ENCODE measurements at places on chromosomes 5 and 9. TPM values are rescaled to one million over a fixed set of nuclear protein-coding genes. Genes with fewer than 3 reads are reported as not detected.

The SUSD1 gene
- 13.1 TPM for total RNA-seq

The PCDHGB1 gene
- total RNA-seq, result 11.4 TPM

The GABRG2 gene
- not detected for total RNA-seq

The EXD3 gene
- 29.4 TPM for total RNA-seq

The TMEM232 gene
- total RNA-seq, result 13.3 TPM

The NOL8 gene
- 33.6 TPM for total RNA-seq

The SLC45A2 gene
- not detected for total RNA-seq

The GPR150 gene
- not detected for total RNA-seq

The PCDHA11 gene
- 0.21 TPM for total RNA-seq

All from thoracic aorta (tissue), 2 donors.